ENCODE measurements at places on chromosomes 13 and 19.

DNA sequence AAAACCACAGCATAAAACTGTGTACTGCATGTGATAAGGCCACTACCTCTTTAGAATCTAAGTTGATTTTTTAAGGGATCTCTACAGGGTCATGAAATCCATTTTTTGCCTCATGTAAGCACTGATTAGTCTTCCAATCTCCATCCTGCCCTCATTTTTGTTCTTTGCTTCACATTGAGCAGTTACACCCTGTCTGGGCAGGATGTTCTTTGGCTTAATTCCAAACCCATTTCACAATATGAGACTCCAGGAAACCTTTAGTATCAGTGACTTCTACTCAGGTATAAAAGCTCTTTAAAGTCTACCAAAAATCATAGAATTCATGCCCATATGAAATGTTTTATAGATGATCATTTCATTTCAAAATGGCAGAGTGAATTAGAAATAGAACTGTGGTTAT, 592.6 kb downstream of the TBC1D4 start:
- DNase-seq, result no peak

- no peak for DNase-seq
Measured at GRCh38 chr13:64477146-64477545, 2753.0 kb downstream of the PCDH9 start.

DNA sequence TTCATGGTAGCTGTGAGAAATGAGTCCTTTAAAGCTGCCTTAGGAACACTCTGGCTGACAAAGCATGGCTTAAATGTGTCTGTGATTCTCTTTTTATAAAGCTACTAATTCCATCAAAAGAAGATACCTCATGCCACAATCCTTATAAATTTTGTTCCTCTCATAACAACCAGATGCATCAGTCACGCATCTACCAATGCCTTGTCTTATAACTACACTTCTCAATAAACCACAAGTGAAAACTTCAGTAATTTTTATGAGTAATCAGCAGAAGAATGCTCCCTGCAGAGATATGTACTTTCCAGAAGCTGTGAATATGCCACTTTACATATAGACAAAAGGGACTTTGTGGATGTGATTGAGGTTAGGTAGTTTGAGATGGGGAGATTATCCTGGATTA, 147.8 kb downstream of the SUCLA2 start:
- no peak for DNase-seq

GRCh38 chr19:10523135-10523636, 5.9 kb upstream of the S1PR5 start:
- DNase-seq, result no peak

DNA sequence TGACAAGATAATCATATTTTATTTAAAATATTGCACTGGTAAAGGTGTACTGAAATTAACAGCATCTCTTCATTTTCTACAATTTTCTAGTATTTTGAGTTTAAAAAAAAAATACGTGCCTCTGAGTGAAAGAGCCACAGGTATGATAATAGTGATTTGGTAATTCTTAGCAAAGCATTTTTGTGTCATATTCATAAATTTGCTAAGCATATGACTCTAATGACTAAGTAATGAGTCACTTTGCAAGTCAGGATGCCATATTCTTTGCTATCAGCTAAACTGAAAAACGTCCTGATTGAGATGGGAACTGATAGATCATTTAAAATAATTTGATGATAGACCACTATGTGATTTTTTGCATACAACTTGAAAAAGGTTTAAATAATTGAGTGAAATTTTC, 136.1 kb upstream of the IRS2 start:
- no peak for DNase-seq

- DNase-seq, result peak; percentile 82
Measured at GRCh38 chr13:30071969-30072817, 221.8 kb upstream of the UBL3 start.

- no peak for DNase-seq
Measured at GRCh38 chr13:51834581-51835171, 10.3 kb downstream of the TMEM272 start.

DNA sequence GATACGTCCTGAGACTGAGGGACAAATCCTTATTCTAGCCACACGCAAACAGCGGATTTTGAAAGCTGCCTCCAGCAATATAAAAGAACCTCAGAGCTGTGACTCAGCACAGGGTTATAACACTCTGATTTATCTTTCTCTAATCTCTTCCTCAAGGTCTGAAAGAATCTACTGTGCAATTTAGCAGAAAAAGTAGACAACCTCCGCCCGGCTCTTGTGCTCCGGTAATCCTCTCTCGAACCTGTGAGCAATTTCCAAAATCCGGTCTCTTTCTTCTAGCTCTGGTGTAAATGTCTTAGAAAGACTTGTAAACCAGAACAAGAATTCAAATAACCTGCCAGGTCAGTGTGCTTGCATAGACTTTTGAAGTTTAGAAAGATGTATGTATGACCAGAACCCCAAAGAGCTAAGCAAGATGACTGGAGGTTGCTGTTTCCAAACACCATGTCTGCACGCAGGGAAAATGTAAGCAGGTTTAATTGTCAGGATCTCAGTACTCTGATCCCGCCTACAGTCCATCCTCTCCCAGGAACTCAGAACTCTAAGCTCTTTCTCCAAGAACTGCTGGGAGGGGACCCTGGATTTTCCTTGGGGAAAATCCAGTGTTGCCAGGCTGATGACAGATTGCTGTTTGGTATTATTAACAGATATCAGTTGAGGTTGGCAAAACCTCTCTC, 338.1 kb downstream of the RFC3 start:
- DNase-seq, result no peak

DNA sequence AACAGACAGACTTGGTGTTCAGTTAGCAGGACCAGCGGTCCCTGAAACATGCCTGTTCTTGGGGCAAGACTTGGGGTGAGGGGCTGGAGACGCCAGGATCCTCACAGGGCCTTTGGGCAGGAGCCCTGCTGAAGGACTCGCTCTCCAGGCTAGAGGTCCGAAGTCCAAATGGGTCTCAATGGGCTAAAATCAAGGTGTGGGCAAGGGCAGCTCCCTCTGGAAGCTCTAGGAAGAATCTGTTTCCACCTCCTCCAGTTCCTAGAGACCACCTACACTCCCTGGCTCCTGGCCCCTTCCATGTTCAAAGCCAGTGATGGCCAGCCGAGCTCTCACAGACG, 111.3 kb downstream of the TUBA3C start:
- peak; percentile 19 for DNase-seq

GRCh38 chr13:113049521-113049941, 56.1 kb upstream of the F7 start:
- no peak for DNase-seq

- DNase-seq, result no peak
Measured at GRCh38 chr19:39150807-39151600, 25.4 kb downstream of the PAK4 start.

DNA sequence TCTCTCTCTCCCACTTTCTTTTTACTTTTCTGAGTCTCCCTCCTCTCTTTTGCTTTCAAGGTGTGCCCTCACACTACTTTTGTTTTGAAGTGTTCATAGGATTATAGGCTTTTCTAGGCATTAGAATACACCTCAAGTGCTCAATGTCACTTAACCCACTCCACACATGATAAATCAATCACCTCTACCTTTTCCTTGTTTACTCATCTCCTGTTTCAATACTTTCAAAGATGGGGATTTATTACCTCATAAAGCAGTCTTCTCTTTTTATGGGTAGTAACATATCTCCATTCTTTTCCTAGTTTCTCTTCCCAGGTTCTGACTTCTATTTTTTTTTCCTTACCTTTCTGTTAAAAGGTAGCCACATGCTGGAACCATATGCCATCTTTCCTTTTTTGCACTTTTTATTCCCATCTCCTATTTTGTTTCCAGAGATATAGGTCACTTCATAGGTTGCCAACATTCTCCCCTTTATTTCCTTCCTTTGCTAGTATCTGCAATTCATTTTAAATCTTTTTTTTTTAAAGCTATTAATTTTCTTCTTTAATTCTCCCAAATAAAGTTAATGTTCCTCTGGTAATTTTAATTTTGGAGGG, 137.6 kb upstream of the SLC10A2 start:
- DNase-seq, result no peak

DNA sequence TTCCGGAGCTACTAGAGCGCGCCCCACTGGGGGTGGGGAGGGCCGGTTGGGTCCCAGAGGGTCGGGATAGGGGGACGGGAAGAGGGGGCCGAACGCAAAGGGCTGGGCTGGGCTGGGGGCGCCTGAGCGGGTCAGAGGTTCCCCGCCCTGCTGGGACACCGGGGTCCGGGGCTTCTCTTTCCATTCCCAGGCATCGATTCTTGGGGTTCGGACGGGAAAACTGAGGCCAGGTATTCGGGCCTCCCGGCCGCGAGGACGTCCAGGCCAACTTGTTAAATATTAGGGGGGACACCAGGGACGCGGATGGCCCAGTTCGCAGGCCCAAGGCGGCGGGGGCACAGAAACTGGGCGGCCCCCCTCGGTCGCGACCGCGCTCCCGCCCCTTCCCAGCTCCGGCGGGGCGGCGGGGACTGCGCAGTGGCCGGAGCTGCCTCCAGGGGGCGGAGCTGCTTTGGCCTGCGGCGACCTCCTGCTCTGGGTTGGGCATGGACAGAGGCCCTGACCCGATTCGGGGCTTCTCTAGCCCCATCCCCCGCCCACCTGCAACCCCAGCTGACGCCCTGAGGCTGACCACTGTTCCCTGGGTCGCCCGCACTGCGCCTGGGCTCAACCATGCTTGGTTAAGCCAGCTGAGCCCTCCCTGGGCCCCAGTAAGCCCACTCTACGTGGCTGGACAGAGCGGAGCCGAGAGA, 1.2 kb upstream of the KLF16 start:
- DNase-seq, result no peak

DNA sequence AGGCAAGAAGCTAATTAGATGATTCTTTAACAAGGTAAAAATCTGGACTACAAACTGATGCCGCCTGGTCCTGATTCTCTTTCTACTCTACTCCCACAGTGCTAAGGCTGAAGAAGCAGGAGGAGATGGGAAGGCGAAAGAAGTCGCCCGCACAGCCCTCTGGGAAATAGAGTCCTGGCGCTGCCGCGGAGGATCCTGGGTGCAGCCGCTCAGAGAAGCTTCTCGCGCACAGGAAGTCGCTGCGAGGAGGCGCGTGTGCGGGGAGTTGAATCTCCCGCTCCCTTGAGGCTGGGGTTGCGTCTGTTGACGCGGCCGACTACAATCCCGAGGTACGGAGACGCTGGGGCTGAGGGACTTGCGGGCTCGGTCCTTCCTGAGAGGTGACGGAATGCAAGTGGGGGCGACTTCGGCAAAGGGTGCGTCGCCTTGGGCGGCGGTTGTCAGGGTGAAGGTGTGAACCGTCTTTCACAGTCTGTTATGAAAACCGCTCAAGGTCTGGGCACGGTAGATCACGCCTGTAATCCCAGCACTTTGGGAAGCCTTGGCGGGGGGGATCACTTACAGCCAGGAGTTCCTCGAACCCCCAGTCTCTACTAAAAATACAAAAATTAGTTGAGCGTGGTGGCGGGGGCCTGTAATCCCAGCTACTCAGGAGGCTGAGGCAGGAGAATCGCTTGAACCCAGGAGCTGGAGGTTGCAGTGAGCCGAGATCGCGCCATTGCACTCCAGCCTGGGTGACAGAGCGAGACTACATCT, at the start of gene ZNF473:
Gene ZNF473, plus strand, starts transcription at position 212 of the 756 bp plus-strand sequence. CDS start 5,078 bp downstream, outside the sequence.
- peak; percentile 93 for DNase-seq

DNA sequence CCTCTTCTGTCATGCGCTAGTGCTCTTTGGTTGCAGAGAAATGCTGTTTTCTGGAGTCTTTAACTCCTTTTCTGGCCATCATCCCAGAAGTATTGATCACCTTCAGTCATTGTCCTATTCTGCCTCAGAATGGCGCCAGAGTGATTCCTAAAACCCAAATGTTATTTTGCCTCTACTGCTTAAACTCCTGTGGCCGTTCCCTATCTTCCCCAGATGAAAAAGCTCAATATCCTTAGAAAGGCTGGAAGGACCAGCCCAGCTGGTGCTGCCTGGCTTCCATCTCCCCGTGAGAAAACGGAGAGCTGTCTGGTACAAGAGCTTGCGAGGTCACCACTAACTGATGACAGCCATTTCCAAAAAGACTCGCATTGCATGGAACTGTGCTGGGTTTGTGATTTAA, 179.1 kb downstream of the RBM26 start:
- no peak for DNase-seq

- no peak for DNase-seq
Measured at GRCh38 chr19:54207676-54207982, 7.0 kb downstream of the RPS9 start.

DNA sequence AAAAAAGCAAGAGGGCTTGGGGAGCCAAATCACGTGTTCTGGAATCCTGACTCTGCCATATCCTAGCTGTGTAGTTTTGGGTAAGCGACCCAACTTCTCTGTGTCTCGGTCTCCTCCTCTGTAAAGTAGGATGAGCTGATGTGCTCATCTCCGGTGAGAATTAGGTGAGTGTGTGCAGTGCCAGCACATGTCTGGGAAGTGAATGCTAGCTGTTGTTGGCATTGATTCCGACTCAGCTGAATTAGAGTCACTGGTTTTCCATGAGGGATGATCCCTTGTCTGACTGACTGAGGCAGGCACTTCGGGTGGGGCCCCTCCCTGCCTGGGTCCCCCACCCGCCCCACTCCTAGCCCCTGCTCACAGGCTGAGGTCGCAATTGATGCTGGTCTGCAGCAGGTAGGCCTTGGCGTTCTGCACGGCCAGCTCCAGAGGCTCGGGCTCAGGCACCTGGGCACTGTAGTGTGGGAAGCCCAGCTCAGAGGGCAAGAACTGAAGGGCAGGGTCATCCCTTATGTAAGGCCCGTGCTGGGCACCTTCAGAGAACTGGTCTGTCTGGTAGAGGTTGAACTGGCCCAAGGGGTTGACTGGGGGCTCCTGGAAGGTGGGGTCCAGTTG, 835 bp downstream of the RSPH6A start:
- no peak for DNase-seq

DNA sequence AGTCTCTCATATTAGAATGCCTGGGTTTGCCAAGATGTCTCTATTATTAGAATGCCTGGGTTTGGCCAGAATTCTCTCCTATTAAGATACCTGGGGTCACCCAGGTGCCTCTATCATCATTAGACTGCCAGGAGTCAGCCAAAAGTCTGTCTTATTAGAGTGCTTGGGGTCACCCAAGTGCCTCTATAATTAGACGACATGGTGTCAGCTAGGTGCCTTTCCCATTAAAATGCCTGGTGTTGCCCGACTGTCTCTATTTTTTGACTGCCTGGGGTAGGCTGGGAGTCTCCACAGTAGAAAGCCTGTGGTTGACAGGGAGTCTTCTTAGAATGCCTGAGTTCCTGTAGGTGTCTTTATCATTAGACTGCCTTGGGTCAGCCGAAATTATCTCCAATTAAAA, 1536.6 kb downstream of the UQCRFS1 start:
- DNase-seq, result no peak

DNA sequence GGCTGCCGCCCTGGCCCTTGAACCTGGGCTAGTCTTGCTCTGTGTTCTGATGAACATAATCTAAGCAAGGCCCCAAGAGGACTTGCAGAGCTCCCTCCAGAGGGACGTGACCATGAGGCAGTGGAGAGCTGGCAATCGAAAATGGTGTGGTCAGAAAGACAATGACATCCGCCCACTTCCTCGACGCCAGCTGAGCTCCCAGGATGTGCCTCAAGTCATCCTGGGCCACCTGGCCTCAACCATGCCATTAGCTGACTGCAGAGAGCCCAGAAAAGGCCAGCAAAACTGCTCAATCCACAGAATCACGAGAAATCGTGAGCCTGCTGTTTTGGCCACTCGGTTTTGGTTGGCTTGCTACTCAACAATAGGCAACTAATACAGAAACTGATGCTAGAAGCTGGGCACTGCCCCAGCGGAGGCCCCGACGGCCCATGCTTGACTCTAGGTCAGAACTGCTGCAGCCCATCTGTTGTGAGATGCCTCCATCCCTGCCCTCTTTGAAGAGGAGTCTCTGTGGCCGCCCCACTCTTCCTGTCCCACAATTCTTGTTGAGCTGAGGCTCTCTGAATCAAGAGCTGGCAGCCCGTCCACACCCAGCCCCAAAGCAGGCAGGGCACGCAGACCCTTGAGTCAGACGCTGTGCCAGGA, 53.3 kb downstream of the STK24 start:
- no peak for DNase-seq

GRCh38 chr13:95388420-95389079, 87.3 kb upstream of the ABCC4 start:
- no peak for DNase-seq
